Stimulated activated CD4-positive, alpha-beta T cell treated with anti-CD3 and anti-CD28 coated beads, TNF-alpha, amount 100 ng/mL, for 4 hours (primary cell): ENCODE measurements at places on chromosomes 4 and X.

DNA sequence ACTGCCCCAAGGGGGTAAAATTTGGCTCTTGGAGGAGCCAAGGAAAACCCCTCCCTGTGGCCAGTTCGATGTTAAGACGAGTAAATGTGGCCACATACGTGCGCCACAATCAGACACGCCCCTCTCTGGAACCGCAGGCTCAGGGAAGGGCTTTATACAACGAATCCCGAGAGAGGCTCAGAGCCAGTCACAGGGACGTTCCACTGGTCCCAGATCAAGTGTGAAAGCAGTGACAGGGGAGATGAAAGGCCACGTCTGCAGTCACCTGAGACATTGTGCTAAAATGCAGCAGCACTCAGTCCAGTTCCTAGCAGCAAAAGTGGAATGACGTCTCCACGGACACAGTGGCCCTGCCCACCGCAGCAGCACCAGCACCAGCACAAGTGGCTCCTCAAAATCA, 68.0 kb downstream of the ACOX3 start:
- DNase-seq = no peak

- no peak for DNase-seq
These were observed 780.6 kb downstream of the FAM133A start for GRCh38 chrX:94454606-94455005.

DNA sequence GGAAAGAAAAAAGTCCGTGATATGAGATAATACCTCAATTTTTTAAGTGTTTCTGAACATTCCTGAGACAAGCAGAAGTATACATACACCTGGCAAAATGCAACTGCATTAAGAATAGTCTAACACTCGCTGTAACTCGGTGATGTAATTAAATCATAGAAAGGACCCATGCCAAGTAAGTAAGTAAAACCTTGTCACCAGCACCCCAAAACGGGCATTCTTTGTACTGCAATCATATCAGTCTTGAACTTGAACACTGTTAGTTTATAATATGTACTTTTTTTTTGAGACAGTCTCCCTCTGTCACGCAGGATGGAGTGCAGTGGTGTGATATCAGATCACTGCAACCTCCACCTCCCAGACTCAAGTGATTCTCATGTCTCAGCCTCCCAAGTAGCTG, 47.4 kb downstream of the SMIM14 start:
- DNase-seq = no peak

- DNase-seq = no peak
These were observed 905.1 kb upstream of the SLIT2 start for GRCh38 chr4:19346636-19347035.

DNA sequence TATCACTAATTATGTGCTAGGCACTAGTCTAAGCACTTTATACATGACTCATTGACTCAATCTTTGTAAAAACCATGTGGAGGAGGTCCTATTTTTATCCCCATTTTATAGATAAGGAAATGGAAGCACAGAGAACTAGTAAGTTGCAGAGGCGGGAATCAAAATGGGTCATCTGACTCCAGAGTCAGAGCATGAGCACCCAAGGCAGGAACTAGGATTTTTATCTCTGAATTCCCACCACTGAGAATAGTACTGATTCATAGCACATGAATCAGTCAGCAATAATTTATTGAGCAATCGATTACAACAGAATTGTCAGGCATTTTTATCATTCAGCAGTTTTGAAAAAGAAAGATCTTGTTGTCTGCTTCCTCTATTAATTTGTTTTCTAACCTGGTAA, 19.3 kb downstream of the SCARB2 start:
- no peak for DNase-seq
